ENCODE measurements at places on chromosomes 3 and 15.

DNA sequence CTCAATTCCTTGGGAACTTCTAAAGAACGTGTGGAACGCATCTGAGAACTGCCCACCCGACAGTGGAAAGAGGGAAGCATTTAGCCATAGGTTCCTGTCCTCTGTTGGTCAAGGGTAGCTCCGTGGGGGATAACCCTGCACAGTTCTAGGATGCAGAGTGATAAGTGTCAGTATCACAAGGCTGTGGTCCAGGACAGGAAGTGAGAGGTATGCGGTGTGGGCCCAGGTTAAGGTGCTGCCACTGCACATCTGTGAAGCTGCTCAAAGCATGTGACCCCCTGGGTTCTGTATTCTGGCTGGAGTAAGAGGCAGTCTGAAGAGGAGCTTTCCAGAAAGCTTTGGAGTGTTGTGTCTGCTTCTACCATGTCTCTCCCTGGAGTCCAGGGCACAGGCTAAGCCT lies 51.7 kb upstream of the HES1 start:
- no peak for DNase-seq

DNA sequence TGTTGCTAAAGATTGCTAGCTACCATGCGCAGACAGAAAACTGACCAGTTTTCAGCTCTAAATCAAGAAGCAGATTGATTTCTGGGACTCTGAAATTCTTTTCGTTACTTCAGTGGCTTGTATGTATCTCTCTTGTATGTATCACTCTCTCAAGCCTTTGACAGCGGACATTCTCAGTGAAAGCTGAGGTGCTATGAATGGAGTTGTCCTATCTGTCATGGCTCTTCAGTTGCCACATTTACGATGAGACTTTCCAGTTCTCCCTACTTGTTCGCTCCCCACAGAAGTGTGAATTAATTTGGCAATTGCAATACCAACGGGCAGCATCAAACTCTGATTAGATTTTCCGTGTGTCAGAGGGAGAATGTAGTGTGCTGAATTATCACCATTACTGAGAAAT lies 432.4 kb downstream of the GRM7 start:
- DNase-seq, result no peak

GRCh38 chr3:120496278-120497002 lies 45.6 kb upstream of the FSTL1 start:
- DNase-seq, result no peak

GRCh38 chr3:128128251-128128650 lies 4.6 kb upstream of the RUVBL1 start:
- no peak for DNase-seq

GRCh38 chr15:92627014-92627413 lies 28.6 kb downstream of the FAM174B start:
- no peak for DNase-seq

Data from activated gamma-delta T cell treated with anti-CD3 and anti-CD28 coated beads, Interleukin-2, amount 50 U/mL, for 16 hours (primary cell).